SK-N-DZ (cell line): ENCODE measurements at places on chromosomes 2 and 18.

GRCh38 chr2:151111599-151112278, 149.9 kb downstream of the RBM43 start:
- no peak for DNase-seq

- DNase-seq, result peak; percentile 63
Measured at GRCh38 chr2:224038049-224038829, 847 bp downstream of the SERPINE2 start.

GRCh38 chr18:27956001-27956640, 220.8 kb downstream of the CDH2 start:
- DNase-seq, result no peak

- DNase-seq, result peak; percentile 91
Measured at GRCh38 chr2:6639929-6640620, 225.6 kb downstream of the CMPK2 start.

DNA sequence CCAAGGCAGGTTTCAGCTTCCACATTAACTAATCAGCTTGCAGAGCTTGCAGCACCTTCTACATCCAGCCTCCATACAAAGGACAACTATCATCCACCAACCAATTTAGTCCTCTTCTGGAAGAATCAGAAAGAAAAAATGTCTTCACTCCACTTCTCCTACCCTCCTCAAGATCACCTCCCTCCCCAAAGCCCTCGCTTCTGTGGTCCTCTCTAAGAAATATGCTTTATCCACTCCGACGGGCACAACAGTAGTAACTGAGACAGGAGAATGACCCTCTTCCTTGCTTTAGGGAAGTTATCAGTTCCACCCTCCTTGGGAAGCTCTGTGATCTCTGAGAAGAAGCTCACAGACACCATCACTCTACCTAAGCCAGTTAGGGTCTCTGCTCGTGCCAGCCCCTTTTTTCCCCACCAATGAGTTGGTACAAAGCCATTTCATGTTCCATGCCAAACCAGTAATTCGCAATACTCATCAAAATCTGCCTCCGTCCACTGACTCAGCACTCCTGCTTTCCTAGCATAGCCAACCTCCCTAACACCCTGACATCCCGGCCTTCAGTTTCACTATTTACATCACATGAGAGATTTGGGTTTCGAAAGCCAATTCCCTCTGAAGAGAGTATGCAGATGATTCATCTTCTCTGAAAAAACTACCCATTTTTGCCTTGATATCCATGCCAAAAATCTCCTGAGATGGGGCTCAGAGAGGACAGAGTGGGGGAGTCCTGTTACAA, 114.1 kb upstream of the PKDCC start:
- no peak for DNase-seq

- DNase-seq, result no peak
Measured at GRCh38 chr2:214380681-214381080, 30.2 kb upstream of the VWC2L start.

- DNase-seq, result no peak
Measured at GRCh38 chr2:147632198-147632597, 212.6 kb upstream of the ACVR2A start.

- DNase-seq, result no peak
Measured at GRCh38 chr2:85770786-85771409, 17.1 kb downstream of the ATOH8 start.

- DNase-seq, result no peak
Measured at GRCh38 chr2:18701981-18702380, 112.6 kb upstream of the NT5C1B start.

DNA sequence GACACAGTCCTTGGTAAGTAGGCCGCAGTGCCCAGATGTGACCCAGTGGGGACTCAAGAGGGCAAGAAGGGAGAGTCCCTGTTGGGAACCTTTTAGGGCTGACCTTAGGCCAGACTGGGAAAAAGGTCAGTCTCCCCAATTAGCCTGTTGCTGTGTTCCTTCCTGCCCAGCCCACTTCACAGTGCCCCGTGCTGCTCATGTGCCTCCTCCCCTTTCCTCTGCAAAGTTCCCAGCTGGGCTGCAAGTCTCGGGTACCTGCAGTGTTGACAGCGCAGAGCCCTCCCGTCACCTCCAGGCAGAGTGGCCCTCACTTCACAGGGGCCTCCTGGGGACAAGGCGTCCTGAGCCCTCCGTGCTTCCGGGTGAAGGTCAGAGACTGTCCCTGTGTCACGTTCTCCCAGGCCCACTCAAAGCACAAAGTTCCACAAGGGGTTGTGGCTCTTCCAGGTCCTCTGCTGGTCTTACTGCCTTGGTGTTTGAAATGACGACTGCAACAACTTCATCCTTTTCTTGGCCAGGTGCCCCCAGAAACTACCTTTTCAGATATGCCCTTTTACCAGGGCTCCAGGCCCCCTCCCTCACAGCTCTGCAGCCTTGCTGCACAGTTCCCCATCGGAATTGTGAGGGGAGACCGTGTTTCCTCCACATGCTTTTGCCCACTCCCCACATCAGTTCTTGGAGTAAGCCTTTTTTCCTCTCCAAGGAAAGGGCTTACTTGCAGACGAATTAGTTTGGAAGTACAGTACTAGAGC, 225.8 kb downstream of the ALPK2 start:
- DNase-seq, result no peak

- peak; percentile 58 for DNase-seq
Measured at GRCh38 chr2:207474863-207475485, 54.8 kb upstream of the CREB1 start.

GRCh38 chr18:2337552-2338141, 233.7 kb downstream of the METTL4 start:
- no peak for DNase-seq

DNA sequence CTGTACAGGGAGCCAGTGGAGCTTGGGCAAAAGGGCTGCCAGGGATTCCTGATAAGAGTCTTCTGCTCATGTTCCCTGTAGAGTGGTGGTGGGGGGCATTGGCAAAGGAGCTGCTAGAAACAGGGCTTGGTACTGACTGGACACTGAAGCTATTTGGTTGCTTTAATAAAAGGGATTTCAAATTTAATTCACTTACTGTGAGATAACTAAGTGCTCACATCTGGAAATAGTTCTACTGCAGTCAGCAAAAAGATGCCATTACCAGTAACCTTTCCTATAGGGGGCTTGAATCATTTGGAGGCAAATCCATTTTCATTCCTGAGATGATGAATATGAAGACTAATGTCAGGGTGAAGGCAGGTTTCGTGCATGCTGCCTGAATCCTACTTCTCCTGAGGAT, 94.3 kb upstream of the DOCK10 start:
- DNase-seq, result no peak
